Epithelial cell of umbilical artery (primary cell): ENCODE measurements at places on chromosomes 11 and 22. TPM values are rescaled to one million over a fixed set of nuclear protein-coding genes. Genes with fewer than 3 reads are reported as not detected.

P2RY6 gene
- total RNA-seq, result not detected in 2 replicates

CENATAC gene
- total RNA-seq, result 8.8 and 20.8 TPM in 2 replicates

C1QTNF6 gene
- total RNA-seq, result 11.9 and 13.6 TPM in 2 replicates

TMEM134 gene
- 22.4 and 33.3 TPM in 2 replicates for total RNA-seq

VWCE gene
- 1.6 and 2.3 TPM in 2 replicates for total RNA-seq

TIGD3 gene
- total RNA-seq, result 0.32 TPM in 1 of 2 replicates, not detected in the other

KCNJ11 gene
- under 0.01 TPM in 1 of 2 replicates, not detected in the other for total RNA-seq

SOX10 gene
- total RNA-seq, result not detected in 2 replicates

LRRC10B gene
- total RNA-seq, result not detected in 2 replicates

OR8G5 gene
- not detected in 2 replicates for total RNA-seq

PHOX2A gene
- not detected in 2 replicates for total RNA-seq

RPLP2 gene
- 71.0 and 255 TPM in 2 replicates for total RNA-seq

CLDN5 gene
- total RNA-seq, result 569 and 1,366 TPM in 2 replicates

TIMP3 gene
- 1.6 and 5.2 TPM in 2 replicates for total RNA-seq

SPTBN2 gene
- total RNA-seq, result 26.3 and 38.3 TPM in 2 replicates

RCOR2 gene
- 0.46 and 0.65 TPM in 2 replicates for total RNA-seq

ST14 gene
- total RNA-seq, result not detected in 2 replicates

PPARA gene
- 8.8 and 16.0 TPM in 2 replicates for total RNA-seq

NFAM1 gene
- not detected in 2 replicates for total RNA-seq

TYR gene
- total RNA-seq, result not detected in 2 replicates
